ENCODE measurements at places on chromosomes 12 and 14.
A peak's percentile ranks its signal among the peaks of the same experiment; 100 is the strongest.

DNA sequence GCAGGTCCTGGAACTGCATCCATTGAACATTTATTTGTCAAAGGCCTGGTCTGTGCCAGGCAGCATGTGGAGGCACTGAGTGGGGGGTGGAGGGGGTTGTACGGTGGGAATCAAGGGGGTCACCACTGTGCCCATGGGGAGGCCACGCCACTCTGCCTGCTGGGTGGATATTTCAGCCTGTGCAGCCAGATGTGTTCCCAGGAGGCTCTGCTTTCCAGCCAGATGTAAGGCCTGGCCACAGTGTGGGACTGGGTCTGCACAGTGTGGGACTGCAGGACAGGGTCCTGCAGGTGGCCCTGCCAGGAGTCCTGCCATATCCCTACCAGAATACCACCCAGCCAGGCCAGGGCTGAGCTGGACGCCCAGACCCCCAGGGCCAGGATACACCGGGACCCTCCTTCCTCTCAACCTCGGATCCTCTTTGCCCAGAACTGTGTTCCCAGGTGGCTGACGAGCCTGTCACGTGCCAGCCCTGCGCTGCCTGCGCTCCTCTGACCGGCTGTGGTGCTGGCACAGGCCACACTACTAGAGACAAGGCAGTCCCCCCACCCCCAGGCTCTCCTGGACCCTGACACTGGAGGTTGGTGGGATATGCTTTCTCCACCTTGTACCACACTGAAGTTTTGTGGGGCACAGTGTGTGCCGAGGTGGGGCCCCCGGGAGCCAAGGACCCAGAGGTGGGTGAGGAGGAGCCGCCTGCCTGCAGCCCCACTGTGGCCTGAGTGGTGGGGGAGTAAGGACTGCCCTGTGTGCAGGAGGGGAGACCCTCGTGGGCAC, 17.5 kb downstream of the XRCC3 start:
- DNase-seq: no peak

GRCh38 chr12:114265036-114265435, 140.9 kb downstream of the TBX5 start:
- DNase-seq: no peak

GRCh38 chr12:54300732-54301427, at the start of gene NFE2:
Gene NFE2 (minus strand): TSS chr12:54301015. CDS start chr12:54295248, 5,767 bp downstream.
- DNase-seq: peak; percentile 70

GRCh38 chr12:109720152-109720856, 6.7 kb downstream of the FAM222A start:
- no peak for DNase-seq

DNA sequence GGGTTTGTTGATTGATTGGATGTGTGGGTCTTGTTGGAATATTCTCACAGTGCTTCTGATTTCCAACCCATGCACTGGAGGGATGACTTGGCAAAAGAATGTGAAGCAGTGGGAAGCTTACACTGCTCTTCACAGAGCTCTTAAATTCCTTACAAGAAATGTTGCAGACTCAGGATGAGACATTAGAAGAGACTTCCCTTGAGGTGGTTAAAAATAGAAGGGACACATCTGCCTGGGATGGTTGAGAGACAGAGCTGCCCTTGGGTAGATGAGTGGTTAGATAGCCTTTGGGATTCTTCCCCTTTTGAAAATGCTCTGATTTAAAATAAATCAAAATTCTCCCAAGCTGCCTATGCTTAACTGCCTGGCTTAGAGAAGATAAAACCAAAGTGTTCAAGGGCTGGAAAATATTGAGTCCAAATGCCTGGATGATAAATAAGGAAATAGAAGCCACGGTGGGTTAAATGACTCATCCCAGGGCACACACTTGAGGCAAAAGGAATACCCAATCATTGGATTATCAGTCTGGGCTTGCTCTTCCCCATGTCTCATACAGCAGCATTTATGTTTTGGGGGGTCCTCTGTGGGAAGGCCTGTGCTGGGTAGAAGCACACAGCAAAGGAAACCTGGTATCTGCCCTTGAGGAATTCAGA, 264.3 kb downstream of the AKAP6 start:
- peak; percentile 42 for DNase-seq

DNA sequence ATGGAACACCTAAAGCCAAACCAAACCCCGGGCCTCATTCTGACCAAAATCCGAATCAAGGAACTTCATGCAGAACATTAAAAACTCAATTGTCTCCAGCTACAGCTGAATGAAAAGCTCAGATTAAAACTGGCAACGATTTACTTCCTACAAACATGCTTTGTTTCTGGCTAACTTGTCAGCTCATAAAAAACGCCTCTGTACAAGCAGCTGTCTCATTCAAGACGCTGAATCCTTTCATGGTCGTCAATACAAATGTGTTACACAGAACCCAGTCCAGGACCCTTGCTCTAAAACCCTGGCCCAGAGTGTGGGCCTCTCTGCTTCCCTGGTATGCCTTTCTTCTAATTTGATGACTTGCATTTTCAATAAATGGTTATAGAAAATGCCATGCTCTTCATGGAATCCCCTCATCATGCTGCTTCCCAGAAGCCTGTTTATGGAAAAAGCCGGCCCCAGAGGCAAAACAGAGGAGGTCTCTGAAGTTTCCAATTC, 183.1 kb downstream of the PHLDA1 start:
- no peak for DNase-seq

DNA sequence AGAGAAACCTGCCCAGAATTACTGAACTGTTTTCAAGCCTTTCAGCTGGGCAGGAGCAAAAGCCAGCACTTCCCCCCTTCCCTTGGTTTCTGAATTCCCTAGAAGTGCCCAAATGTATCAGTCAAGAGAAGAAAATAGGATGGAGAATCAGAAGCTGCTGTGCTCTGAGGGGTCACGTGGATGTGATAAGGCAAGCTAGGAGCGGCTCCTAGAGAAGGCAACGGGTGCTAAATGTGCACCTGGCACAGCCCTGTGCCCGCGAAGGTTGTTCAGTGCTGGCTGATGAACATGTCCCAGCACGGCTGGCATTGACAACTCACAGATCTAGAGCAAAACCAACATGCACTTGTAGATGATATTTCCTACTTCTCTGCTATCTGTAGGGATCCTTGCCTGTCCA, 8.3 kb downstream of the EMG1 start:
- DNase-seq: no peak

DNA sequence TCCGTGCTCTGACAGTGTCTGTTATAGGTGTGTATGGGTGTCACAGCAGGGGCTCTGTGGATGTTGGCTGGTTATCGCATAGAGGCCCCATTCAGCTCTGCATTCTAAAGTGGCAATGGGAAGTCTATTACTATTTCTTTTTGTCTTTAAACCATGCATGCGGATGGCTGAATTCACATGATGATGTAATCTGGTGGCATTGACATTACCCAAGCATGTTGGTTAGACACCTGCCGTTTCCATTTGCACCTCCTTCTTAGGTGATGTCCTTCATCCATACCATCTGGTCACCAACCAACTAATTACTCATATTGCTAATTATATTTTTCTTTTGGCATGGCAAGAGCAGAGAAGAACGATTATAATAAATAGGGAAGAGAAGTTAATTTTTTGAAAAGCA, 270.8 kb upstream of the RGS6 start:
- DNase-seq: no peak

DNA sequence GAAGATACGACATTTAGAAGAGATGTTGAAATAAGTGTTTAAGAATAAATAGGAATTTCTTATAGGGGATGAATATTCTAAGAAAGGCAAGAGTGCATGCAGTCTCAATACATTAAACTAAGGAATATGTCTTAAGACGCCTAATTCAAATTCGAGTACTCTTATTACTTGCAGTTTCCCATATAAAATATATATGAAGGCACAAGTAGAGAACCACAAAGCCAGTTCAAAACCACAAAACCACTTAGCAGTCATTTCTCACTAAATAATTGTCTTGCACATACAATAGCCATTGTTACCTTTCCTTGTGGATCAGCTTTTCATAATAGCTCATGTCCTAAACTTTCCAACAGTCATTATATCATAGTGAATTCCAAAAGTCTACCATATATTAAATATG, 91.0 kb upstream of the MON2 start:
- peak; percentile 12 for DNase-seq

GRCh38 chr12:57182918-57183575, 33.5 kb upstream of the NXPH4 start:
- DNase-seq: peak; percentile 79

DNA sequence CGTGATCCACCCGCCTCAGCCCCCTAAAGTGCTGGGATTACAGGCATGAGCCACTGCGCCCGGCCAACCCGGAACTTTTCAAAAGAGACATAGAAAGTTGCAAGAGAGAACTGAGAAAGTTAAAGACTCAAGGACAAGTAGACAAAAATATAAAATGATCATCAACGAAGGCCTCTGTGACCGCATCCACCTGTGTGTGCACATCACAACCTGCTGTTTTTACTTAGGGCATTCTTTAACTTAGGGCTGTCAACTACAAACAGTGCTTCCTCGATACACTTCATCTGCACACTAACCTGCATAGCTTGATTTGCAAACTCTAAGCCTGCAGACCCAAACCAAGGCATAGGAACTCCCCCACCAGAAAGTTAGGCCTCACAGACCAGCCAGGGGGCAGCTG, 14.8 kb downstream of the P2RX2 start:
- DNase-seq: no peak

GRCh38 chr12:131369094-131369845, 341.6 kb upstream of the SFSWAP start:
- DNase-seq: no peak

DNA sequence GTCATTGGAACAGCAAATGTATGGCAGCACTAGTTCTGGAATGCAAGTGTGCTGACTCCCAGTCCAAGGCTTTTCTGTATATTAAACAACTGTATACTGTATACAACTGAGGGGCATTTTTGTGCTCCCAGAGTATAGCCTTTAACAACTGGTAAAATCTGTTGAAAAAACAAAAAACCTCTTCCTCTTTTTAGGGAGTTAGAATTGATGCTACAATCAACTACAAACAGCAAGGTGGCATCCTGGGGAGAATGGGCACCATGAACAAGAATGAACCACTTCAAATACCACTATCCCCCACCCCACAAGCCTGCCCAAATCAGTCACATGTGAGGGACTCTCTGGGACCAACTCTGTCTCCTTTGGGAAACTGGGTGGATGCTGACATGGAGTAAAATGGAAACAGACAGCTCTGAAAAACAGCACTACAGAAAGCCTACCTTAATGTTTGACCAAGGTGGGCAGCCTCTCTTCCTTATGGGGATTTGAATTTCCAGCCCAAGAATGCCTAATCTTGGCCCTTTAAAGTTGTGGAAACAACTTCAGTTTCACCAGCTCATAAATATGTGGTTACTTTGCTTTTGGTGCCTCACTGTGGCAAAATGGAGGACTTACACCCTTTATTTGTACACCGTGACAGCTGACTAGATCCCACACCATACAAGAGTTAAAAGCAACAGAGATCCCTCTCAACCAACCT, 7.5 kb downstream of the VTI1B start:
- DNase-seq: peak; percentile 51

- DNase-seq: peak; percentile 81
Observed at GRCh38 chr12:116434155-116435011, 124.8 kb upstream of the MAP1LC3B2 start.

- DNase-seq: peak; percentile 53
Observed at GRCh38 chr12:101793401-101793800, 37.4 kb downstream of the GNPTAB start.

DNA sequence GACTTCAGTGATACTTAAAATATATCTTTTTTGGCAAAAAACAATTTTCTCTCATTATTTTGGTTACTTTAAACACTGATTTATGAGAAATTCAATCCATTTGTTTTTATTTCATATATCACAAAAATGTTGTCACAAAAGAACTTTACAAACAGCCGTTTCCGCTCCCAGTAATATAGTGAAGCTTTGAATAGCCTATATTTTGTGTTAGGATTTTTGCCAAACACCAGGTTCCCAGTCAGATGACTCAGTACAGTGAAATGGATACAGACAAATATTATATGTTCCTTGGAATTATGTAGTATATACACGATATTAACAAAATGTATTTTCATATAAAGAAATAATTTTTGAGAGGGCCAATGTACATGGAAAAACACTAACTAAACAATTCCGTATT, 411.1 kb downstream of the CCER1 start:
- DNase-seq: no peak

DNA sequence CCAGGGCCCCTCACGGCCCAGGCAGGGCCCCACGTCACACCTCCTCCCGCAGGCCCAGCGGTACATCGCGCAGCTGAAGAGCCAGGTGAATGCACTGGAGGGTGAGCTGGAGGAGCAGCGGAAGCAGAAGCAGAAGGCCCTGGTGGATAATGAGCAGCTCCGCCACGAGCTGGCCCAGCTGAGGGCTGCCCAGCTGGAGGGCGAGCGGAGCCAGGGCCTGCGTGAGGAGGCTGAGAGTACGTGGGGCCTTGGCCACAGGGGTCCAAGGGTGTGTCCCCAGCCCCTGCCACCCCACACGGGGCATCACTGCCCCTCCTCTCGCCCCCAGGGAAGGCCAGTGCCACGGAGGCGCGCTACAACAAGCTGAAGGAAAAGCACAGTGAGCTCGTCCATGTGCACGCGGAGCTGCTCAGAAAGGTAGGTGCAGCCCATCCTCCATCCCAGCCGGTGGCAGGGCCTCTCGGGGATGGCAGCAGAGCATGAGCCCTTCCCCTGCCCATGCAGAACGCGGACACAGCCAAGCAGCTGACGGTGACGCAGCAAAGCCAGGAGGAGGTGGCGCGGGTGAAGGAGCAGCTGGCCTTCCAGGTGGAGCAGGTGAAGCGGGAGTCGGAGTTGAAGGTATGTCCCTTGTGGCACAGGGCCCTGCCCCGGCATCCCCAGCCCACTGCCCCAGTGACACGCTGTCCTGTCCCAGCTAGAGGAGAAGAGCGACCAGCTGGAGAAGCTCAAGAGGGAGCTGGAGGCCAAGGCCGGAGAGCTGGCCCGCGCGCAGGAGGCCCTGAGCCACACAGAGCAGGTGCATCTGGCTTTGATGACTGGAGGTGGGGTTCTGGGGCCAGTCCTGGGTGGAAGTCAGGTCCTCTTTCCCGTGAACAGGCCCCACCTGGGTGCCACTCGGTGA, 20.9 kb downstream of the HIP1R start:
- DNase-seq: no peak

DNA sequence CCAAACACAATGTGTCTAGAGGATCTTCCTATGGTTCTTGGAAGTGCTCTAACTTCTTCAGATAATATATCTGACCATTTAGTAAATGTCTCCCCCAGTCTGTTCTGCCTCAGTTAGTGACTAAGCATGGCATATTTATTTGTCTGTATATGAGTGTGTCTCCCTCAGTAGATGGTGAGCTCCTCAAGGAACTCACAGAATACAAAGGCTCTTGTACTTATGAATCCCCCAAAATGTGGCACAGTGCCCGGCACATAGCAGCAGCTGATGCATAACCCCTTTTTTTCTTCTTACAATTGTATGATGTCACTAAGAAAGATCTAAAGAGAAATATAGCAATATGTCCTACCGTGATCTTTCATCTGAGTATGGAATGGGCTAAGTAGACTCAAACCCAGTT, 264.7 kb upstream of the PRICKLE1 start:
- no peak for DNase-seq
